ENCODE measurements at places on chromosomes 12 and 14. TPM values are rescaled to one million over a fixed set of nuclear protein-coding genes. Genes with fewer than 3 reads are reported as not detected.

Gene SYCP3
- total RNA-seq = not detected

Gene DBX2
- not detected for total RNA-seq

Gene MYG1
- 82.5 TPM for total RNA-seq

Gene LRP1
- total RNA-seq = 70.1 TPM

Gene SDR9C7
- total RNA-seq = not detected

Gene SIVA1
- 85.8 TPM for total RNA-seq

Gene DPPA3
- not detected for total RNA-seq

DNA sequence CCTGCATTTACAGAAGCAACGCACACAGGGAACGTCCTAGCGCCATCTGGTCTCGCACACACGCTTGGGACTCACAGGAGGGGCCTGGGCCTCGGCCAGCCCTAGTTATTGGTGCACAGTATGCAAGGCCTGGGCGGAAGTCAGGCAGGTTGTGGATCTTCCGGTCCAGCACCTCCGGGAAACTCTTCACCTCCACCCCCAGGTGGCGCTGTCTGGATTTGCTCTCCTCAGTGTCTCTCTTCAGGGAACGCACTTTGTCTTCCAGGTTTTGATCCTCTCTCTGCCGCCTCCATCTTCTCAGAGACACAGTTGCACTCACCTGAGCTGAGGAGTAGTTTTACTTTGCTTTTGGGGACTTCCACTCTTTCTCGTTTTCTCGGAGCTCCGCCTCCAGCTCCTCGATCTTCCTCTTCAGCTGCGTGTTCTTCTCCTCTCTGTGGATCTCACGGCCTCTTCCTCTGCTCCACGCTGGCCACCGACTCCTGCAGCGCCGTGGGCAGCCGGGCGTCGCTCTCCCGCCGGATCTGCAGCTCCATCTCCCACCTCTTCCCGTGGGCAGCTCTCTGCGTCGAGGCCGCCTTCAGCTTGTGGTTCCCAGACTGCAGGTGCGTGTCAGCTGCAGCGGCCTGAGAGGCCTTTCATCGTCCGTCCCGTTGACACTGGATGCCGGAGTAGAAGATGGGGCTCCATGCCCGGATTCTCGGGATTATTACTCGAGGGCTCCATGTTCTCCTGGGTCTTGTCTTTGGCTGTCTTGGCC is 933.8 kb downstream of the TMEM121 start:
- H3K36me3 ChIP-seq = no peaks in the 10 kb centered on the region
- H3K27me3 ChIP-seq = peaks cover 2% of the 10 kb centered on the region
- no peaks in the 10 kb centered on the region for H3K4me1 ChIP-seq

GRCh38 chr12:70002912-70003255 is 177.9 kb downstream of the MYRFL start:
- no peak overlapping the region for H3K27ac ChIP-seq
- H3K27me3 ChIP-seq = no peaks in the 10 kb centered on the region
- no peak for DNase-seq
- no peaks in the 10 kb centered on the region for H3K36me3 ChIP-seq
- peaks cover 6% of the 10 kb centered on the region for H3K4me1 ChIP-seq
- no peak overlapping the region for H3K4me3 ChIP-seq

- no peak overlapping the region for H3K27ac ChIP-seq
- peaks cover 6% of the 10 kb centered on the region for H3K4me1 ChIP-seq
- H3K4me3 ChIP-seq = no peak overlapping the region
These were observed 2.6 kb upstream of the PSMA6 start for GRCh38 chr14:35289623-35290022.

GRCh38 chr12:54004841-54005530 is 3.8 kb upstream of the HOXC8 start:
- no peak overlapping the region for H3K27ac ChIP-seq
- H3K36me3 ChIP-seq = no peaks in the 10 kb centered on the region
- H3K4me3 ChIP-seq = no peak overlapping the region
- DNase-seq = peak; percentile 11
- no peaks in the 10 kb centered on the region for H3K4me1 ChIP-seq

DNA sequence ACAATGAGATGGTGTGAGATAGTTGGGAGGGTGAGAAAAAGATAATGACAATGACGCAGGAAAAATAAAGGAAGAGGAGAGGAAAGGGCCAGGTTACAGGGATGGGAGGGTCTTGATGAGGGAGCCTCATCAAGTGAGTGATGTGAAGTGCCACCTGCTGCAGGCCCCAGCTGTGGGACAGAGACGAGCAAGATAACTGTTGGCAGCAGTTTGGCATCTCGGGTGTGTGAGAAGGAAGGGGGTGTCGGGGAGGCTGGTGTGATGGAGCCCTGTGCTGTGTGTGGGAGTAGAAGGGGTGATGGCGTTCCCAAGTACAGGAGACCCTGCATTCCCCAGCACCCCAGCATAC is 11.4 kb upstream of the TAC3 start:
- H3K27ac ChIP-seq = no peak overlapping the region
- no peak overlapping the region for H3K4me3 ChIP-seq
- peaks cover 44% of the 10 kb centered on the region for H3K27me3 ChIP-seq
- no peaks in the 10 kb centered on the region for H3K4me1 ChIP-seq
- no peaks in the 10 kb centered on the region for H3K36me3 ChIP-seq
- no peak for DNase-seq

- no peaks in the 10 kb centered on the region for H3K36me3 ChIP-seq
- H3K4me3 ChIP-seq = no peak overlapping the region
- no peak overlapping the region for H3K27ac ChIP-seq
- no peaks in the 10 kb centered on the region for H3K4me1 ChIP-seq
These were observed 594.1 kb downstream of the NRXN3 start for GRCh38 chr14:78764240-78764639.

DNA sequence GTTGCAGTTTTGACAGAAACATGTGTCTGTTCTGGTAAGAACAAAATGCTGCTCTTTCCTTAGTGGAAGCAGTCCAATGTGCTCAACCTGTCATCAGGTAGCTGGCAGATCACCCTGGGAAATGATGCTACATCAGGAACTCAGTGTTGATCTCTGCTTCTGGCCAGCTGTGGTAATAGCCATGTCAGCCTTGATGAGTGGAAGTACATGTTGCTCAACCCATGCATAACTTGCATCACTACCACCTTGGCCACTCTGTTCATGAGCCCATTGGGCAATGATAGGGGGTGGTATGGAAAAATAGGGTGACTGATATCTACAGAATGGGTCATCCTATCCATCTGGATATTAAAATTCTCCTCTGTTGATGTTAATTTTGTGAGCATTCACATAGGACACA is 411.0 kb downstream of the C12orf50 start:
- no peak overlapping the region for H3K4me3 ChIP-seq
- H3K27ac ChIP-seq = no peak overlapping the region
- no peaks in the 10 kb centered on the region for H3K27me3 ChIP-seq
- DNase-seq = no peak
- no peaks in the 10 kb centered on the region for H3K36me3 ChIP-seq

DNA sequence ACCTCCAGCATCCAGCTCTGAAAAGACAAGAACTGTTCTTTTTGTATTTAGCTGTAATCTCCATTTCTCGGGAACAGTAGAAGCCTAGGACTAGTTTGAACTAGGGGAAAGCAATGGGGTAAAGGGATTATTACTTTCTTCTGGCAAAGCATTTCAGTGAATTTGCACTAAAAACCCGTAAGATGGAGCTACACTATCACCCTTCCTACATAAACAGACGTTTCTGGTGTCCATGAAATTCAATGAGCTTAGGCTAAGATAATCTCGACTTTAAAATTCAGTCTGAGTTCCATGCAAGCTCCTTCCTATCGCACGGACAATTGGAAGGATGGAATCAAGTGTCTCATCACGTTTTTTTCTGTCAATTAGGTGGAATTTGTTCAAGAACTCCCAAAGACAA is 24.0 kb downstream of the ACSM4 start:
- no peak overlapping the region for H3K4me3 ChIP-seq
- no peak for DNase-seq
- no peak overlapping the region for H3K27ac ChIP-seq
- H3K36me3 ChIP-seq = no peaks in the 10 kb centered on the region
- H3K4me1 ChIP-seq = no peaks in the 10 kb centered on the region

- no peaks in the 10 kb centered on the region for H3K4me1 ChIP-seq
- H3K36me3 ChIP-seq = peaks cover 4% of the 10 kb centered on the region
- no peak for DNase-seq
- H3K4me3 ChIP-seq = no peak overlapping the region
- no peaks in the 10 kb centered on the region for H3K27me3 ChIP-seq
These were observed 8.6 kb downstream of the NAB2 start for GRCh38 chr12:57097554-57097835.

DNA sequence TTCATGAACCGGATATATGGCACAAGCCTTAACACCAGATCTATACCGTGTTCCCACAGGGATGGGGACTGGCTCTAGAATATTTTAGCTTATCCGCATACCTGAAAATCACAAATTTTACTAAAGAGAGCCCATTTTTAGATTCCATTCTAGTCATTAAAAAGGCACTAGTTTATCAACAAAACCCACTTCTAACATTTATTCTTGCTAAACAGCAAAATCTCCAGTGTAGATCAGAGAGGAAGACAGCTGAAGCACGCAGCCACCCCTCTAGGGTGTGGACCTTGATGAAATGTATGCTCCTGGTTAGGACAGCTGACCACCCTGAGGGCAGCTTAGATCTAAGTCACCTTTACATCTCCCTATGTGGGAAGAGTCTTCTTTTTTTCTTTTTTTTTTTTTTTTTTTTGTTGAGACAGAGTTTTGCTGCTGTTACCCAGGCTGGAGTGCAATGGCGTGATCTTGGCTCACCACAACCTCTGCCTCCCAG is 62.4 kb downstream of the EID3 start:
- peaks cover 11% of the 10 kb centered on the region for H3K36me3 ChIP-seq
- no peak overlapping the region for H3K27ac ChIP-seq
- peaks cover 13% of the 10 kb centered on the region for H3K4me1 ChIP-seq
- H3K27me3 ChIP-seq = no peaks in the 10 kb centered on the region
- DNase-seq = no peak

GRCh38 chr14:93133464-93133863 is 17.7 kb upstream of the ITPK1 start:
- DNase-seq = peak; percentile 86
- H3K27ac ChIP-seq = peak overlapping the region; percentile 8
- H3K4me3 ChIP-seq = no peak overlapping the region

DNA sequence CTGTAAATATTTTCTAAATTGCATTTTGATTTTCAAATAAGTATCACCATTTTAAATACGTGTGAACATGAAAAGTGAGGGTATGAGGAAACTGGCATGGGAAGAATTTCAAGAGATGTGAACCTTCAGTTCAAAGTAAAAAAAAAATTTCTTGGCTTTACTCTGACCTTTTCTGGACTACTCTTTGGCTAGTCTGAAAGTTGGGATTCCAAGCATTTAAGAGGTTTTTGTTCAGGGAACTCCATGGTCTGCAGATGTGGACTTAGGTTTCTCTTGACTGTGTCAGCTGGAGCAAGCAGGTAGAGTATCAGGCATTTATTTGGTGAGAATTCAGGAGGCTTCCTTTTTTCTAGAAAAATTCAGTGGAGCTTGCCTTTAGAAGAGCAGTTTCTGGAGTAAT is 311.6 kb downstream of the LRIG3 start:
- no peak overlapping the region for H3K4me3 ChIP-seq
- no peaks in the 10 kb centered on the region for H3K27me3 ChIP-seq
- DNase-seq = no peak
- H3K36me3 ChIP-seq = no peaks in the 10 kb centered on the region

DNA sequence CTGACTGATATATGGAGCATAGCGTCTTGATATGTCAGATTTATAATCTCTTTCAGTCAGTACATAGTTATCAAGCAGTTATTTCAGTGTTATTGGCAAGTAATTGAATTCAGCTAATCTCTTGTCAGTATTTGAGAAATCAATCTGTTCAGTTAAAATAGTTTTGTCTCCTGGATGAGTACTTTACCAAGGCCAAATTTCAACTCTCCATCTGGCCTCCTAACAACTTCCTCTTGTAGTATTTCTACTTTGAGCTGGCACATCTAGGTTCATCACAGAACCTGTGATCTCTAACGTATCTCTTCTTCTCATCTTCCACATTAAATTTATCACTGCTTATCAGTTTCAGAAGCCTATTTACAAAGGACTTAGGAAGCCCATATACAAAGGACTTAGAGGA is 690.5 kb downstream of the C12orf50 start:
- H3K36me3 ChIP-seq = no peaks in the 10 kb centered on the region
- no peak overlapping the region for H3K4me3 ChIP-seq
- no peaks in the 10 kb centered on the region for H3K4me1 ChIP-seq
- DNase-seq = no peak
- no peaks in the 10 kb centered on the region for H3K27me3 ChIP-seq

- no peaks in the 10 kb centered on the region for H3K36me3 ChIP-seq
- peak; percentile 24 for DNase-seq
- H3K27me3 ChIP-seq = no peaks in the 10 kb centered on the region
- peak overlapping the region; percentile 34 for H3K27ac ChIP-seq
These were observed 96.7 kb downstream of the ETV6 start for GRCh38 chr12:11746024-11746771.

- DNase-seq = peak; percentile 10
- H3K27ac ChIP-seq = peak overlapping the region; percentile 16
- H3K27me3 ChIP-seq = no peaks in the 10 kb centered on the region
- H3K4me3 ChIP-seq = no peak overlapping the region
- 0 out of 2 replicates have a peak, but pooled peaks cover 9% of the 10 kb centered on the region for H3K4me1 ChIP-seq
These were observed 236.1 kb downstream of the CEP128 start for GRCh38 chr14:80705241-80705980.

DNA sequence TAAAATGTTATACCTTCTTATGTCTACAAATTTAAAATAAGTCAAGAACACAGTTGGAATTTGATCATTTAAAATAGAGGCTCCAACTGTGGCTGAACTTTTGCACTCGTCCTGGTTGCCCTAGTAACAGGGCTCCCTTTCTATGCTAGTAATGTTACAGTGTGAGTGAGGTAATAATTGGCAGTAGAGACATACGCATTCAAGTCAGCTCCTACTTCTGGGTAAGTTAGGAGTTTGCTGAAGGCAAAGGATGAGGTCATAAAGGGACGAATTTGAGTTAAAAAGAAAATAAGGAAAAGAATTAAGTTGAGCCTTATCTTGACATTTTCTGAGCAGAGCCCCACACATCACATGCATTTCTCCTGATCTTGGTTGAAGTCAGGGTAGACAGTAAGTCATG is 129.1 kb downstream of the TMEM117 start:
- no peak overlapping the region for H3K27ac ChIP-seq
- H3K27me3 ChIP-seq = no peaks in the 10 kb centered on the region
- DNase-seq = no peak
- H3K4me1 ChIP-seq = no peaks in the 10 kb centered on the region
- H3K4me3 ChIP-seq = no peak overlapping the region
- H3K36me3 ChIP-seq = no peaks in the 10 kb centered on the region

- no peak overlapping the region for H3K27ac ChIP-seq
- H3K27me3 ChIP-seq = no peaks in the 10 kb centered on the region
These were observed 66.7 kb downstream of the LRRC9 start for GRCh38 chr14:59986556-59987059.

DNA sequence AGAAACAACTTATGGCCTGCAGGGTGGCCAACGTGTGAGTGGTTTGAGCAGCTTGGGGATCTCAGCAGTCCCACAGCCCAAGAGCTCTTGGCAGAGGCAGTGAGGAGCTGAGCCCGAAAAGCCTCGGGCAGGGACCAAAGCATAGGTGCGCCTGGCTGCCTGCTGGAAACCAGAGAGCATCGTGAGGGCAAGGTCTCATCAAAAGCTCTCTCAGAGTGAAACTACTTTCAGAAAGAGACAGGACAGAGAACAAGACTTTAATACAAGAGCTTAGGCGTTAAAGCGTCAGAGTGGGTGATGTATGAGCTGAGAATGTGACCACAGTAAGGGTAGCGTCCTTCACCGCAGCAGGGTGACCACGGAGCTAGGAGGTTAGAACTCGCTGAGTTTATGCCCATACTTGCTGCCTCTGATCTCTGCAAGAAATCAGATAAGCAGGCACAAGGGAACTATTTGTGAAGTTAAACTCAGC is 30.8 kb downstream of the LGMN start:
- H3K36me3 ChIP-seq = no peaks in the 10 kb centered on the region
- H3K4me3 ChIP-seq = no peak overlapping the region
- no peaks in the 10 kb centered on the region for H3K27me3 ChIP-seq
